ENCODE measurements at places on chromosomes 2 and 18.
A peak's percentile ranks its signal among the peaks of the same experiment; 100 is the strongest.

GRCh38 chr2:168670478-168670877 lies 132.0 kb upstream of the NOSTRIN start:
- DNase-seq: no peak

DNA sequence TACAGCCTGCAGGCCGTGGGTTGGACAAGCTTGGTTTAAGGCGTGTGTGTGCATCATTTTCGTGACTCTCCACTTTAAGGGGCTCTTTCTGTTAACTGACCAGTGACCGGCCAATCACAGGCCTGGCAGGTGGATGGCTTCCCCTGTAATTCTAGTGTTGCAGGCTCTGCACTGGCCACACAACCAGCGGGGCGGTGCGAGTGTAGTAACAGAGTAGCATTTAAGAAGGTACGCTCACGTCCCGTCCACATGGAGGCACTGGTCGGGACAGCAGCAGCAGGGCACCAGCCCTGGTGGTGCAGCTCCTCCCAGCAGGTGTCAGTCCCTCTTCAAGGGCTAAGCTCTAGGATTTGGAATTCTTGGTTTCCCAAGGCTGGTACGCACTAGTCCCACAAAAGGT lies 8.0 kb upstream of the ANO7 start:
- DNase-seq: no peak

DNA sequence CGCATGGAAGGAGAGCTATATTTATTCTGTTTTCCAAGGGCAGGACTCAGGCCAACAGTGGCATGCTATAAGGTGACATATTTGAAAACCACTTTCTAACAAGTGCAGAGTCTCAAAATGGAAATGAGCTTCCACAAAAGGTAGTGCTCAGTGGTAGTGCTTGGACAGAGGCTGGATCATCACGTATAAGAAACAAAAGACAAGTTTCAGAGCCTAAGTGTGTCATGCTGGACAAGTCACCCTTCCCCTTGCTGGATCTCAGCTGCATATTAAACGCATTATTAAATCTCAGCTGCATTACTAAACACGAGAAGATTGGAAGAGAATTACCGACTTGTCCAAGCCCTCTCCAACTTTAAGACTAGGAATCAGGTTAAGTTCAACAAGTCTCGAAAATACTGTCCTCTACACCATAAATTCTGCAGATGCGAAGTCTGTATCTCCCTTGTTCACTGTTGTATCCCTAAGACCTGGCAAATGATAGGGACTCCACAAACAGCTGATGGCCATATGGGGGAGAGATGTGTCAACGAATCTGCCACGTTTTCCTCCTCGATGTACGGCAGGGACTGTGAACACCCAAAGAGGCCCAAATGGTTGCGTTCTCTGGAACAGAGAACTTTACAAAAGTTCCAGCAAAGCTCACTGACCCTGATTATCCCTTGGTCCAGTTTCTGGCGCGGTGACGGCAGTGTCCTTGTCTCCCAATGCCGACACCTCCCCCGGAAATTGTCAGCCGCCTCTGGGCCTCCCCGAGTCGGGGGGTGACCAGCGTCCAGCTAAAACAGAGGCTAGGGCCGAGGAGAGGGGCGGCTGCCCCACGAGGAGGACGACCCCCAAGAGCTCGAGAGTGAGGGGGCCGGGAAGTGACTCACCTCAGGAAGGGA lies 611 bp downstream of the NOL10 start:
- DNase-seq: no peak

- DNase-seq: no peak
These were observed 47.7 kb downstream of the PLCL1 start for GRCh38 chr2:197852108-197852507.

DNA sequence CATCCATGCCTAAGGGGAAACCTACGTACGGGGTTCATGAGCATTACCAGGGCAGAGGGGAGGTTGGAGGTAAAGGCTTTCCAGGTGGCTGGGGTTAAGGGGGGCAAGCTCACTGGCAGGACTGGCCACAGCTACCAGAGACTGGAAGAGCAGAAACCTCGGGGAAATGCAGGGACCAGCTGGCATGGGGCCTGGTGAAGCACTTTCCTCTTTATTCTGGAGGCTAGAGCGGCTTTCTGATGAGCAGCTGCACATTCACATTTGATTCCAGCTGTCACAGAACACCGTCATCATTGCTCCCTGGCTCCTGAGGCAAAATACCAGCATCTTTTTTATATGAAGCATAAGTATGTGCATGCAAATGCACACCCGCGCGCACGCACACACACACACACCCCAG lies 28.7 kb upstream of the LRRC30 start:
- no peak for DNase-seq

DNA sequence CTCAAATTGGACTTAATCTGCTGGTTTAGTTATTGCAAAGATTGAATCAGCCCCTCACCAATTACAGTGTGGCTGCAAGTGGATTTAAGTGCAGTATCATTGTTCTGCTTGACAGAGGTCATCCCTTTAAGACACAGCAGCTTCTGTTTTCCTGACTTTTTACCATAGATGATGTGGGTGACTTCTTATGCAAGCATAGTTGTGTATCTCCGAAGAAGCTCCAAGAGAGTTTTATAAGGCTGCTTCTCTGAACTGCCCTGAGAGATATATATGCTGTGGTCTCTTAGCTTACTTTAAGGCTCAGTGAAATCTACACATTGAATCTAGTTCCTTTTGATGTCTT lies 3.5 kb downstream of the TRIB2 start:
- no peak for DNase-seq

GRCh38 chr2:220469201-220469600 lies 841.8 kb downstream of the SLC4A3 start:
- no peak for DNase-seq

DNA sequence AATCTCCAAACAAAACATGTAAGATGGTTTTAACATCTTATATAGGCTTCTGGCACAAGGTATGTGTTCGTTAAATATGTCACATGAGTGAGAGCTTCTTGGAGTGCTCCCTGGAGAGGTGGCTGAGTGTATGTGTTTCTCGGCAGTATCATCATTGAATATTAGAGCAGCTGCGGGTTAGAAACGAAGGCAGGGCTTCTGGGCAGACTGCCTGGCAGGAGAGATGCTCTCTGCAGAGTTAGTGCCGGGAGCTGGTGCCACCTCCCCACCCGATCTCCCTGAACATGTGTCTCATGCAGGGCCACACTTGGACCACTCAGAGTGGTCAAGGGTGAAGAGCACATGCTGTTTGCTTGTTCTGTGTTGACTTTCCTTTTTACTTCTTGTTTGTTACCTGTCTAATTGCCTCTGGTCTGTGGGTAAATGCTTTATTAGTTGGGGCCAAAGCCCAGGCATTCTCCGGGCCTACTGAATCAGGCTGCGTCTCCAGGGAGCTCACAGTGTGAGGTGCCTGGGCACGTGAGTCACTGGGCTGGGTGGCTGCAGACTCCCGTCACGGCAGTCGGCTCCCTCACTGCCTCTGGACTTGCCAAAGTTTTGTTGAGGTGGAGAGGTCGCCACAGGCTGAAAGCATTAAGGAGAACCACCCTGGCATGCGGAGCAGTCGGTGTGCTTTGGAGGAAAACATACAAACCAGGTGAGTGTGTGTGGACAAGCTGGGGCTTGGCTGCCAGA lies 246.6 kb downstream of the FHOD3 start:
- DNase-seq: no peak

GRCh38 chr2:54672590-54673456 lies 50.6 kb upstream of the EML6 start:
- no peak for DNase-seq

DNA sequence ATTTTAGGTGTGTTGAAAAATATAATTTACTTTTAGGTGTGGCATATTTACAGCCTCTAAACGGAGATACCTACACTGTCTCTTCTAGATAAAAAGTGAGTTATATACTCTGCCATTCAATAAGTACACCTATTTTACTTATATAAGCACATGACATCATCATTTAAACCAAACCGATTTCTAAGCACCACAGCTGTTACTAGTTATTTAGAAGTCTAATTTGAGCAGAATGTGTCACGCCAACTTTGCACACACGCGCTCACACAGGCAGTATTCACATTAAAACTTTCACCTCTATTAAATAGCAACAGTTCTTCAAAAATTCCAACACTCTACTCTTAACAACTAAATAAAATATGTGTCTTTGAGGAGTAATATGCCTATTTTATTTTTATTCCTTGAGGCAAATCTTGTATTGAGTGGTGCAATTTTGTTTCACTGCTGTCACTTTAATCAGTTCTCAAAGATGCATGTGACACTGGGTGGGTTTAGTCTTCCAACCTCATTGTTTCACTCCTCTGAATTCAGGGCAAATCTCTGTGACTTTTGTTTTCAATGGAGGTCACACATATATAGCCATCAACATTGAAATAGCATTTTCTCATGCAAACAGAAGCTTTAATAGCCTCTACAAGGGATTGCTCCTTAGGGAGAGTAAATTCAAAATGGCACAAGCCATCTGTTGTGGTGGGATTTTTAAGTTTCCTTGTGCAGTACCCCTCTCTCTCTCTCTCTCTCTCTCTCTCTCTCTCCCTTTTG lies 721.0 kb downstream of the PLCL1 start:
- peak; percentile 8 for DNase-seq

DNA sequence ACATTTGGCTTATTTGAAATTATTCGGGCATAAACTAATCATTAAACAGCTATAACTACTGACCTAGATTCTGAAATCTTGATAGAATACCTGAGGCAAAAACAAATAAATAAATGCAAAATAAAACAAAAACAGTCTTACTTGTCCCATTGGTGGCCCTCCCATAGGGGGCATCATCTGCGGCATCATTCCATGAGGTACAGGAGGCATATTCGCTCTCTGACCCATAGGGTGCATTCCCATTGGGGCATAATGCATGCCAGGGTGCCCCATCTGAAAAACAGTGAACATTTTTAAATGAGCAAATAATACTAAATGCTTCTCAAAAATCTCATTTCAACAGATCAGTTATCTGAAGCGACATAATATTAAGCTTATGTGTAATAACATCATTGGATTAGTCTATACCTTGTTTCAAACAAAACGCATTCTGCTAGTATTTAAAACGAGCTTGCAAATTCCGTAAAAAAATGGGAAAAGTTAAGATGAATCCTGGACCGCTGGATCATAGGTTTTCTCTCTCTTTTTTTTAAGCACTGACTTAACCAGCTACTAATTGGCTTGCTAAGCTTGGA lies 1.3 kb downstream of the PRPF40A start:
- DNase-seq: peak; percentile 71

DNA sequence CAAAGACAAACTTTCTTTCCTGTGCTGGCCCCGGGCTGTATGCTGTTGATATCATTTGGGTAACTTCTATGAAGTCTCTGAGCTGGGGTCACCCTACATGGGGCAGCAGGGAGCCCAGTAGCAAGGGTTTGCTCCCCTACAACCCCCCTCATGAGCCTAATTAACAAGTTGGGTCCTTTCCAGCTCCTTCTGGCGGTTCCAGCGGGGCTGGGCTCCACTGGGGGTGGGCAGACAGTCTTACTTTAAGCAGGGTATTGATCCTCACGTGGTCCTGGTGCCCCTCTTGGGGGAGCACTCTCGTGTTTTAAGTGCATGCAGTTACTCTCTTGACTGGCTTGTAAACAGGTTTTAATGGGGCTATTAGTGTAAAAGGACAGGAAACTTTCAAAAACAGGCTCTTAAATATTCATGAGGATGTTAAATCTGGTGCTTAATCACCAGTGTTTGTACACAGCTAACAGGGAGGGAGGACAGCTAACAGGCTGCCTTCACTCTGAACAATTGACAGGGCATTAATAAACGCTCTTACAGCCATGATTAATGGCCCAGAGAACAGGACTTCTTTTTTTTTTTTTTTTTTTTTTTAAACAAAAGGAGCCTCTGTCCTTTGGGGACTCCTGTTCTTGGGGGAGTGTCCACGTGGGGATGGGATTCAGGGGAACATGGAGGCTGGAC lies 36.6 kb upstream of the SKOR2 start:
- DNase-seq: no peak

DNA sequence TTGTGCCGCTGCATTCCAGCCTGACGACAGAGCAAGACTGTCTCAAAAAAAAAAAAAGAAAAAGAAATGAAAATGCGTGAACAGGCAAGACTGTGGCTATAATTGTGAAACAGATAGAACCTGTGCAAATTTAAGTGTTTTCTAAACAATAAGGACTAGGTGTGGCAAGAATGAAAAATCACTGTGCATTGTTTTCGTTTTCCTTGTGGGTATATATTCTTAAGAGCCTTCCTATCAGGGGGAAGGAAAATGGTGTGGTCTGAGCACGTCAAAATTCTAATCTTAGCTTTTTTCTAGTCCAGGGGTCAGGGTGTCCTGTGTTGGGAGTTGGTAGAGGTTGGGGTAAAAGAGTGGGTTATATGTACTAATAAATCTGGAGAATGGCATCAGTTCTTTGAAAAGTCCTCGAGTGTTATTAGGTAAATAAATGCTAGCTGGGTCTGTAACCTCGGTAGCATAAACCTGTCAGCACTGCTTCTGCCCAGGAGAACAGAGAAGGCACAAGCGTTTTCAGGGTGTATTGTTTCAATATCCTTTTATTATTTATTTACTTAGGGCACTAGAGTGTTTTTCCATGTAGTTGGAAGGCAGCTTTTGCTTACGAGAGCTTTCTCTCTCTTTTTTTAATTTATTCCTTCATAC lies 11.6 kb downstream of the ATP6V1C2 start:
- DNase-seq: peak; percentile 28

GRCh38 chr2:26196683-26197418 lies 24.0 kb downstream of the GAREM2 start:
- DNase-seq: no peak

- DNase-seq: no peak
These were observed 64.3 kb upstream of the CYP26B1 start for GRCh38 chr2:72211777-72212485.
